ENCODE measurements at places on chromosomes 3 and 15. TPM values are rescaled to one million over a fixed set of nuclear protein-coding genes. Genes with fewer than 3 reads are reported as not detected.

STOML1 gene
- total RNA-seq = 25.4 TPM

C3orf85 gene
- not detected for total RNA-seq

KCNMB2 gene
- total RNA-seq = 0.17 TPM

DPPA2 gene
- total RNA-seq = not detected

ADAMTS17 gene
- 6.6 TPM for total RNA-seq

SPTBN5 gene
- total RNA-seq = 1.2 TPM

CX3CR1 gene
- total RNA-seq = 0.78 TPM

Measured in esophagus muscularis mucosa (tissue), 4 donors.